Stimulated activated CD8-positive, alpha-beta memory T cell treated with anti-CD3 and anti-CD28 coated beads, Interleukin-7, amount 100 ng/mL, for 4 hours (primary cell): ENCODE measurements at places on chromosomes 3 and 15.

GRCh38 chr3:157423337-157423736 lies 13.3 kb upstream of the PTX3 start:
- DNase-seq, result no peak

DNA sequence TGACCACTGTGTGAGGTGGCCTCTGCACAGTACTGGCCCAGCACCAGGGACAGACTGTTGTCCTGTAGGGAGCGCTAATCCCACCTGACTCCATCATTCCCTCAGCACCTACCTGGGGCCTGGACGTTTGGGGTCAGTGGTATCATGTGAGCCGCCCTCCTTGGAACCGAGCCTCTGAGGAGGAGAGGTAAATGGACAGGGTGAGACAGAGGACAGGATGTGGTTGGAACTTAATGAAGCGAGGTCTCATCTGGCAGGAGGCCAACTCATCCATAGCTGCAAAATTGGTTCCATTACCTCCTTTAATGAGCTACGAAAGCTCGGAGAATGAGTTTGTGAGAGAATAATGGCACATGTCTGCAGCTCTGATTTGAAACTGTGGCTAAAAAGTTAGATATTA lies 13.9 kb downstream of the MAPKAPK3 start:
- DNase-seq, result no peak

DNA sequence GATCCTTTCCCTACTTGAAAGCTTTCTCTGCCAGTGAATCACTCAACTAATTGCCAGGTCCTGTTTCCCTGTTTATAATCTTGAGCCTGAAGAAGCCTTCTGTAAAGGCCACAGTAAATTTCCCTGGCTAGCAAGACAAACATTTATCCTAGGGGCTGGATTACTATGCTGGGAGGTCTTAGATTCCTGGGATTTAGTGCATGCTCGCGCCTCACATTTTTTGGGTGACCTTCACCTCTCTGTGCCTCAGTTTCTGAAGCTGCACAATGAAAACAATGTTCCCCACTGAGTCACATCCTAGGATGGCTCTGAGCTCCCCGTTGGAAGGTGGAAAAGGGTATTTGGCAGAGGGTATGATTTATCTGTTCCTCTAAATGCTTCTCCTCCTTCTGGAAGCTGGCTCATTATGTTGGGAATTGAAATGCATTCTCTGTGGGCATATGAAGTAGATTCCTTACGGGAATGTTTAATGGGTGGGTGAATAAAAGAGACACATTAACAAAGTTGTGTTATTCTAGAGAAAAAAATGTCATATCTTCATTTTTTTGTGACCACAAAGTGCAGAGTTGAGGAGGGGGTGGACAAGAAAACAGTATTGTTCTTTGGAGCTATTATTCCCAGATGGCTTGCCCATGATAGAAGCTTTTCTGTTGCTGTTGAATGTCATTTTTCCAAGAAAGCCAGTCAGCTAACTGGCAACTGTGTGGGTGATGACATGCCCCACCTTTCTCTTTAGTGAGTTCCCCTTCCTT lies 32.4 kb downstream of the LSM3 start:
- DNase-seq, result no peak

- no peak for DNase-seq
Observed at GRCh38 chr3:178948546-178948945, 123.1 kb downstream of the ZMAT3 start.

DNA sequence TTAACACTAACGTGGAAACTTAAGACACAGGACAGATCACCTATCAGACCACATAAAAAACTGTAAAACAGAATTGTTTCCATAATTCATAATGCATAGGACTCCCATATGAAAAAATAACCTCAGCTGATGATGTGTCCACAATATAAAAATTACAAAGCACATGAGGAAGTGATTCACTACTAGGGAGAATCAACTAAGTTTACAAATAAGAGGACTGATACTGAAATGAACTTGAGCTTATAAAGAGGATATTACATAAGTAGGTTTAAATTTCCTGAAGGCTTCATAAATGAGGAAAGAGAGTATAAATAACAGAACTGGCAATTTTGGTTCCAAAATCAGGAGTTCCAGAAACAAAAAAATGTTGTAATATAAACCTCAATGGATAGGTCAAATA lies 111.9 kb downstream of the SAMMSON start:
- no peak for DNase-seq

- no peak for DNase-seq
Observed at GRCh38 chr3:62039586-62039985, 333.8 kb downstream of the FEZF2 start.

- DNase-seq, result no peak
Observed at GRCh38 chr15:48481802-48482201, 150.6 kb downstream of the DUT start.

DNA sequence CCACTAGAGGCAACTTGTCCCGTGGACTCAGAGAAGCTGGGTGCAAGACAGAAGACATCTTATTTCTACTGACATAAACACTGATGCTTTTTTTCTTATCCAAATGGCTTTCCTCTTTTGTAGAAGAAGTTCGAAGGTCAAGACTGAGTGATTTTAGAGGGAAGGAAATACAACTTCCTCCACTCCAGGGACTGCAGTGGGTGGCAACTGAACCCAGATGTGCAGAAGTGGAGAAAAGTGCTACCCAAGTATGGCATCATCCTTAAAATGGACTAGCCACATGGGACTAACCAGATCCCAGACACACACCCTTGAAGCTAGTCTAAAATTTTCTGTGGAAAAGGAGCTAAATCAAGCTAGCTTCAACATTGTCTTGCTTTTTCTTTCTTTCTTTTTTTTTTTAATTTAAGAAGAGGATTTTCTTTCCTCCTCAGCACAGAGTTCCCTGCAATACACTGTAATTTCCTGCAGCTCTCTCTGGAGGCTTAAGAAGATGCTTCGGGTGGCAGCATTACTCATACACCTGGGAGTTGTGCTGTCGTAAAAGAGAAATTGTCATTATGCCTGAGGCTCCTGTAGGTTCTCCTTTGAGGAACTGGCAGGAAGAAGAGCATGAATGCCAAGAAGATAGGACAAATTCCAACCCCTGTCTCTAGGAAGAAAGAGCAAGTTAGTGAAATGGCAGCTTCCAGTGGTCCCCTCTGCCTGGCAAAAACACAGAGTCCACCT lies 3.8 kb upstream of the FRMD4B start:
- DNase-seq, result no peak

GRCh38 chr15:58344213-58345070 lies 87.3 kb upstream of the LIPC start:
- DNase-seq, result no peak

GRCh38 chr3:117801912-117802239 lies 1092.3 kb downstream of the TUSC7 start:
- DNase-seq, result no peak

DNA sequence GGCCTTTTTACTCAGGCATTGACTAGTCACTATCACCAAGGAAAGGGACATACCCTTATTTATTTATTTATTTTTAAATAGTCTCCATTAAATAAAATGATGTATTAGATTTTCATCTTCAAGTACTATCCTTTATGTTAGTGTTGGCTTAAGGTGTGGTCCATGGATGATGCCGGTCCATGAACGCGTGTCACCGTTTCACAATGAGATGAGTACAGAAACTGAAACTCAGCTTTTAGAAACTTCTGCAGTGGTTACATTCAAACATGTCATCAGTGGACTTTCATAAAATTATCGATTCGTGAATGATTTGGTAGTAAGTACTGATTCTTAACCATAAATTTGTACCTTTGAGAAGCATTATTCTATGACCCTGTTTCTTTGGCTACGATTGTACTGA lies 166.6 kb downstream of the SATB1 start:
- no peak for DNase-seq

GRCh38 chr15:81296673-81297072 lies 27.3 kb downstream of the STARD5 start:
- DNase-seq, result peak; percentile 62

GRCh38 chr15:49832511-49832910 lies 211.7 kb downstream of the DTWD1 start:
- no peak for DNase-seq

DNA sequence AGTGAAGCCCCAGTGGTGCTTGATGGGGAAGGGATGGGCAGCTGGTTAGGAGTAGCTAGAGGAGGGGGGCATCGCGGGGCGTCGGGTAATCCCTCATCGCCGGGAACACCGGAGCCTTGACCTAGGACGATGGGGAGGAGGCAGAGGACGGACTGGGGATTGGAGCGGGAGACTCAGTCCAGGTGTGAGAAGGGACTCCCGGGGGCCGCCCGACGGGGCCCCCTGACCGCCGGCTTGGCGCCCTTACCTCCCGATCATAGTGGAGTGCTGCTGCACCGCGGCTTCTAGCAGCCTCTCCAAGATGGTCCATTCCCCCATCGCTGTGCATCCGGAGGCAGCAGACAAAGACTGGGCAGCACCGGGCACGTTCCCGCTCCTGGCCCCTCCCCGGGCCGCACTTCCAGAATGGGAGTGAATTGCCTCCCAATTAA lies 612 bp downstream of the GJD2 start:
- no peak for DNase-seq

- DNase-seq, result no peak
Observed at GRCh38 chr3:192187485-192188051, 539.8 kb downstream of the FGF12 start.

DNA sequence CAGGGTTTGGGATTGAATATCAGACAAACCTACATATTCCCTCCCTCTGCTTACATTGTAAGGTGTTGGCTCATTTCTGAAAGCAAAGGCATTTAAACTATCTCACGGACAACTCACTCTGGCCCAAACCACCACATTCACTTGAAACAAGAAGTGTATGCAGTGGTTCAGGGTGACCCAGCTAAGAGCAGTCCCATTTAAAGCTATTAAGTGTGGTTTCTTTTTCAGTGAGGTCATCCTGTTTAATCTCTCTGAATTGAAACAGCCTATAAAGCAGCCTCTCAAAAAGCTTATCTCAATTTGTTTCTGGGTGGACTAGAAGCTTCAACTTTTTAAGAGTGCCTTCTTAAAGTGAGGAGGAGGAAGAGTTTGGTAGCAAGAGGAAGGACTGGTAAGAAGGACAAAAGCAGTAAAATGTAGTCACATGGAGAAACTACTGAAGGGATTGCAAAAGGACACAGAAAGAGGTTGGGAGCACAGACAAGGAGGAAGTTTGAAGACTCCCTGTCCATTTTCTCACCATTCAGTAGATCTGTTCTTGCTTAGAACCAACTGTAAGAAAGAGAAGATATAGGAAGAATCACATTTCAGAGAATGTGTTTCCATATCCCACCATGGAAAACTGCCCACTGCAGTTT lies 151.6 kb downstream of the TMCO5A start:
- no peak for DNase-seq

- no peak for DNase-seq
Observed at GRCh38 chr3:171172070-171172469, 145.6 kb upstream of the SLC2A2 start.

GRCh38 chr3:185687271-185687878 lies 101.3 kb downstream of the SENP2 start:
- no peak for DNase-seq

GRCh38 chr15:23436421-23436820 lies 10.6 kb downstream of the GOLGA6L2 start:
- DNase-seq, result no peak
